Activated T-cell treated with anti-CD3 and anti-CD28 coated beads for 1 hour (primary cell): ENCODE measurements at places on chromosomes 5 and 9.

DNA sequence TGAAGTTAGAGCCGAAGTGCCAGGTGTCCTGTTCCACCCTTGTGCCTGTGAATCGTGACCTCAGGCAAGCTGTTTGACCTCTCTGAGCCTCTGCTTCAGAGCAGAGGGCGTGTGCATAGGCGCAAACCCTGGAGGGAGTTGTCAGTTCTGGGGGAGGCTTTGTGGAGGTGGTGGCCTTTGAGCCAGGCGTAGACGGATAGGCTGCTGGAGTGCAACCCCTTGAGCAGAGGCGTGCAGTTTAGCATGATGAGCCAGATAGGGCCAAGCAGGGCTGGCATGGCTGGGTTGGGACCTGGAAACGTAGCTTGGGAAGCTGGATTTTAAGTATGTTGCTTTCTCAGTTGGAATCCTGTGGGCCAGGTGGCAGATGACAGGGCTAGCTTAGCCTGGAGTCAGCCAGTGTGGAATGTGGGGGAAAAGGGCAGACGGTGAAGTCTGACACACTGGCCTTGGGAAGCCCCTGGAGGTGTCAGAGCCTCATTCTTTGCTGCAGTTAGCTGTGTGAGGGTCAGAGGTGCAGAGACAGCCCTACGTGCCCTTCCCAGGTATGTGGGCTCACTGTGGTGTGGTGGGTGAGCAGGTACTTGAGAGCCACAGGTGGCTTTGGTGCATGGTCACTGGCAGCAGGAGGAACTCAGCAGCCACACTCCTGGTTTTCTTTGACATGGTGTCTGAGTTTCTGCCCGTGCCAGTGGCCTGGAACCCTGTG, 93.4 kb downstream of the DAB2IP start:
- DNase-seq, result no peak

DNA sequence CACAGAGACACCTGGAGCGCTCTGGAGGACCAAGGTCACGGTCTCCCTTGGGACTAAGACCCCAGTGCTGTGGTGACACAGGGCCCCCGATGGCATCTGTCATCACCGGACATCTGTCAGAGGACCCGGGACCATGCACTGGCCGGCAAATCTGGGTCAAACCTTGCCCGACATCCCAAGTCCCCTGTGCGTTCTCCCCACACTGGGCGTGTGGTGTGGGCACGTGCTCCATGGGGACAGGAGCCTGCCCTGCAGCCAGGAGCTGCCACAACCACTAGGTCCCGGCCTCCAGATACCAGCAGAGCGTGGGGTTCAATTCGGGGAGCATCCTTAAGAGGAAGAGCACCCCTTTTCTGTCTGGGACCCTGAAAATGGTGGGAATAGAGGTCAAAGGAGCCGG, 3.5 kb downstream of the AGPAT2 start:
- no peak for DNase-seq

- no peak for DNase-seq
Measured at GRCh38 chr9:124875501-124875900, 13.6 kb downstream of the ARPC5L start.

DNA sequence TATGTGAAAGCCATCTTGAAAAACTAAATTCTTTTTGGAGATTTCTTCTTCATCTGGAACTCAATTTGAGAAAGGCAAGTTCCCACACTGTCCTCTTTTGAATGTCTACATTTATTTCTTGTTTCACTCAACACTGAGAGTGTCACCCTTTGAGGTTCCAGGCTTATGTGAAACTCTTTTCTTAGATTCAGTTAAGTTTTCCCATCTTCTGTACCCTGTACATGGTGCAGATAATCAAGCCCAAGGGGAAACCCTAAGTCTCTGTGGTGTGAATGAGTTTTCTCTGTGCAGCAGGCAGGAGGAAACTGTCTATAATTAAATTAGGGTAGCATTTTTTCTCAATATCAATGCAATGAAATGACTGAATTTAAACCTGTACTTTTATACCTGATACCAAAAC, 72.3 kb upstream of the PRLR start:
- no peak for DNase-seq

DNA sequence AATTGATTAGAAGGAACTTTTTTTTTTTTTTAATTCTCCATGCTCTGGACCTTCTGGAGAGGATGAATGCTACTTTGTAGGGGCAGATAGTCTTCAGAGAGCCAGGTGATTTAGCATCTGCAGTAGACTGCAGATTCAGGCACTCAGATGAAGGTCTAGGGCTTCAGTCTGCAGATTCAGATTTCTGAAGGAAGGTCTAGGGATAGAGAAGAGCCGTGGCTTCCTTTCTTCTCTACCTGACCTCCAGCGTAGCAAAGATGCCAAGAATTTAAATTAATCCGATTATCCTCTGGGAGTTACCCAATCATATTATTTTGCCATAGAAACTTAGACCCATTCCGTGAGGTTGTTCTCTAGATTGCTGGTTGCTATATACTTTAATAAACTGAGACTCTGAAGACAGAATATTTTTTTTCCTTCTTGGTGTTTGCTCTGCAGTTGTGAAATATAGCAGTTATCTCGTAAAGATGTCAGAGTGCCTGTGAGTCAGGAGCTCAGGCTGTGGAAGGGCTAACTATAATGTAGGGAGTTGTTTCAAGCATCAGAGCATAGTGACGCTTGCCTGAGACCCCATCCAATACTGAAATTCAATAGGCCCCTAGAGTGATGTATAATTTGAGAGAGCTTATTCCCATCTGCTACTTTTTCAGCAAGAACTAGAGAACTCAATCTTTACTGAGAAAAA, 132.7 kb upstream of the SLC12A2 start:
- DNase-seq, result no peak

DNA sequence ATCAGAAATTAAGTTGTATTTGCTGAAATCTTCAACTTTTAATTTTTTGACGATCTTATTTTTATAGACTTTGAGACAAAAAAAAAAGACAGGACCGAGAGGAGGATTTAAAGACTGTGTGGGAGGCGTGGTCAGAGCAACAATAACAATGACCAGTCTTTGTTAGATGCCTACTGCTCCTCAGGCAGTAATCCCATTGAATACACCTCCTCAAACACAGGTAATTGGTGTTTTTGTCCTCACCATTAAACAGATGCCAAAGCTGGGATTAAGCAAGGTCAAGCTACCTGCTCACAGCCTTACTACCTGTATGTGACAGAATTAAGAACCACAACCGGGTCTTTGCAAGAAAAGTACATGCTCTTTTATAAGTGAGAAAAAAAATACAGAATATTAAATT, 233.3 kb upstream of the GRAMD2B start:
- no peak for DNase-seq

- no peak for DNase-seq
Measured at GRCh38 chr5:154191467-154192261, 1.1 kb downstream of the GALNT10 start.

DNA sequence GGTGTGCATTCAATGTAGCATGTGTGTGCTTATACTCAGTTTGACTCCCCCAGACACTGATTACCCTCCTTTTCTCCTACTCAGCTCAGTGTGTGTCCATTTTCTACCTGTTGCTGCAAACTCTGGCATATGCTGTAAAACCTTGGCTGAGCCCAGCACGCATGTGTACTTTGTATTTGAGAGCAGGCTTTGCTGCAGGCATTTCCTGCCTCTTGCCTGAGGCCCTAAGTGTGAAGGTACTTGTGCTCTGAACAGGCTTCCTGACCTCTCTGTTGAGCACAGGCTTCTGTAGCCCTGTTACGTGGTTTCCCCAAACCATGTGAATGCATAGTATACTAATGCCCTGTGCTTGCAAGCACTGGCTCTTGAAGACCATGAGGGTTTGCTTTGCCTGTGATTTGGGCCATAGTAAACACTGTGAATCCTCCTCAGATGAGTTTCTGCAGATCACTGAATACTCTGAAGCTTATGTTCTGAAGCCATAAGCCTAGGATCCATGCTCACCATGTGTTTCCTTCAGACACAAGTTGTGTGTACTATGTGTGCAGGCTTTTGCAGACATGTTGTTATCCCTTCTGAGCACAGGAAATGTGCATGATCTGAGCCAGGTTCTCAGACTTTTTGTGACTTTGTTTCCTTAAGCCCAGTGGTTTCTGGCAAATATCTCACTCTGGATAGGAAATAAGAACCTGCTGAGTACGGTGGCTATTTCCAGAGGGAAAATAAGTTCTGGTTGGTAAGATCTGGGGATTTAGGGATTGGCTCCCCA, 124.9 kb upstream of the RUSC2 start:
- DNase-seq, result no peak

DNA sequence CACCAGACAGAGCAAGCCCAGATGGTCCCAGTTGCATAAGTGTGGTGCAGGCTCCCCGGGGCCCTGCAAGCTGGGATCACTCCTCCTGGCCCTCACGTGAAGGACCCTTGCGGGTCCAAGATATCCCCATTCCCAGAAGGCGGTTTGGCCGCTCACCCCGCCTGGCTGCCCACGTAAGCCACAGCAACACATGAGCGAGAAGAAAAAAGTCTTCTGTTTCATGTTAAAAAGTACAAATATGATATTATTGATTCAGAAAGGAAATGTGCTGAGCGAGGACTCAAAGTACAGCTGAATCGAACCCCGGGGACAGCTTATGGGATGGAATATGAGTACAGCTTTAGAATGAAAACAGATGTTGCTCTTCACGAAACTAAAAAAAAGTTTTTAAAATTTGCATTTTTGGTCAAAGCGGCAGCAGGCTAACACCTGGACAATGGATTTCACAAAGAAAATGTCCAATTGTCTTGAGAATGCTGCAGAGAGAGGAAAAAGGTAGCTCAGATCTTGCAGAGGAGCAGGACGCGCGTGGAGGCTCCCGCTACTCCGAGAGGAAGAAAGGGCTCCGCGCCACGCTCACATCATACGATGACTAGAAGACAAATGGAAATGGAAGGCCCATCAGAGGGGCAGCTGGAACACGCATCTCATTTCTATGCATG, 427.6 kb downstream of the IRX1 start:
- DNase-seq, result no peak

DNA sequence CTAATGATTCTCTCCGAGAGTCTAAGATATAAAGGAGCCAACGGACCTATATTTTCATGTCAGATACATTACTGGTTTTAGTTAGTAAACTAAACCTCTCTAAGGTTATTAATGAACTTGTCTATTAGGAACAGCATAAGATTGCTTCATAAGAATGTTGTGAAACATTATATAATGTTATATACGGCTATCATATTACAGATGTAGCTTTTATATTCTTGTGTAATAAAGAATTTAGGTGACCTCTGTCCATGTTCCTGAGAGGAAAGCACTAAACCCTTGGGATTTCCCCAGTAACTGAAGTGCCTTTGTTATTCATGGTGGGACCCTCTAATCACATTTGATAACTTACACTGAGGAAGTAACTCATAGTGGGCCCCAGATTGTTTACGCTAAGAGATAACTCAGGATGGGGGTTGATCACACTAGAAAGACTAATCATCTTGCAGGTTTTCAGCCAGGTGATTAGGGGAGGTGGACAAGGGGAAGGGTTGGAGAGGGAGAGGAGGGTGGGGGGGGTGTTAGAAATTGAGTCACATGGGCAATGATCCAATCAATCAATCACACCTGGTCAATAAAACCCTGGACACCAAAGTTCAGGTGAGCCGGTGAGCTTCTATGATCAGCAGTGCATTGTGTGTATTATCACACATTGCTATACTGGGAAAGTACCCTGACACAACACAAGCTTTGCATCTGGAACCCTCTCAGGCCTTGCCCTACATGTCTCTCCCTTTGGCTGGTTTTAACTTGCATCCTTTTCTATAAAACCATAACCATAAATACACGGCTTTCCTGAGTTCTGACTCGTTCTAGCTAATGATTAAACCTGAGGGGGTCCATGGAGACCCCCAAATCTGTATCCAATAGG, 25.8 kb downstream of the ECPAS start:
- no peak for DNase-seq

DNA sequence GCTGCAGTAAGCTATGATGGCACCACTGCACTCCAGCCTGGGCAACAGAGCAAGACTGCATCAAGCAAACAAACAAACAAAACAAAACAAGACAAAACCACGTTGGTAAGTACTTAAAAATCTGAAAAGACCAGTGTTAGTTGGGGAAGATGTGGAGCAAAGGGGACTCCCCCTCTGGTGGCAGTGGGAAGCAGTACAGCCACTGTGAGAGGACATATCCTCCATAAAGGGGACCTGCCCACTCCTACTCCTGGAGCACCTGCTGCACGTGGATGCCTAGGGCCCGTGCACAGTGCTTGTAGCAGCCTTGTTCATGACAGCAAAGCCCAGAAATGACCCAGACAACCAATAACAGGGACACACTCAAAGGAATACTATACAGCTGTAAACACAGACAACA, 17.0 kb upstream of the IPPK start:
- DNase-seq, result no peak

DNA sequence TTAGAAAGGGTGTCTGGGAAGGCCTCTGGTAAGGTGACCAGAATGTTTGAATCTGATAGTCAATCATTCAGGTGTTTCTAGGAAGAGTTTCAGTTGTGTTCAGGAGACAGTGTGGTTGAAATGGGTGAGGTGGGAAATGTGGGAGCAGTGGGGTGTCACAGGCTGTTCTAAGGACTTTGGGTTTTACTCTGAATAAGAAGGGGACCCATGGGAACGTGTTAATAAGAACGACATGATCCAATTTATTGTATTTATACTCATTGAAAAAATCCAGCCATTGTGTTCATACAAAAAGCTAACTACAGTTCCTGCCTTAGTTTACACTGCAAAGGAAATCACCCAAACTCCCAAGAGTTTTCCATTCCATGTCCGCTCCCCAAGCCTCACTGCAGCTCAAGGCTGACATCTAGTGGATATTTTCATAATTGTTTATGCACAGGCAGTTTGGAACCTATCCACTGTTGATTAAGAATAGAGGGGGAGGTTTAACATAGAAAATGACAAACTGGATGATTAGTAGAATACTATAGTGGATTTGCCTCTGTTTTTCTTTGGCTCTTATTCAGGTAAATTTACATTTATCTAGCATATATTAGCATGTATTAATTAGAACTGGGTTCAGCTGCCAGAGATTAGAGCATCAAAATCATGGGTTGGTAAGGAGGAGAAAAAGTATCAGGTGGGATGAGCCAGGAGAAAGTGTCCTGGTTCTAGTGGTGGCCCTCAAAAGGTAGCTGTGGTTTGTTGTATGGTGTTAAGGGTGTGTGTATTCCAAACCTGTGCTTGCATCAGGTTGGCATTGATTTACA, 17.7 kb downstream of the CAVIN4 start:
- DNase-seq, result no peak

GRCh38 chr5:147670815-147671214, 111.7 kb downstream of the JAKMIP2 start:
- DNase-seq, result no peak

- DNase-seq, result no peak
Measured at GRCh38 chr5:118249386-118249785, 739.0 kb downstream of the DTWD2 start.

DNA sequence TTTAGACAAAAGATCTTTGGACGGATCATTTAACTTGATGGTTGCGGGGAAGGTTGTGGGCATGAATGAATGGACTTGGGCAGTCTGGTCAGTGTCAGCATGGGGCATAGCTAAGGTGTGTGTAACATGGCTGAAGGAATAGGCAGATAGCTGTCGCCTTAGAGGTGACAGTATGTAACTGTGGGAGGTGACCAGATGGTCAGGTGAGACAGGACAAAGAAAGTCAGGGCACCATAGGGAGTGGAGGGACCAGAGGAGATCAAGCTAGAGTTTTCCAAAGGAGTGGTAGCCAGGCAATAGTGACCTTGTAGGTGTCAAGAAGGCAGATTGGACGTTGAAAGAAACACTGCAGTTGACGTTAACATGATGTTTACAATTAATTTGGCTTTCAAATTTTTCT, 43.1 kb downstream of the MARCHF6 start:
- DNase-seq, result no peak

- DNase-seq, result no peak
Measured at GRCh38 chr5:75450069-75450468, 61.4 kb downstream of the CERT1 start.

- no peak for DNase-seq
Measured at GRCh38 chr9:121312169-121312568, 44.2 kb downstream of the GSN start.

GRCh38 chr9:36045610-36046009, 8.9 kb downstream of the RECK start:
- DNase-seq, result no peak
